ENCODE measurements at places on chromosomes 12 and 14.

GRCh38 chr14:75399321-75399720 is 28.5 kb upstream of the JDP2 start:
- no peak overlapping the region for H3K4me3 ChIP-seq
- DNase-seq: no peak
- H3K27me3 ChIP-seq: peaks cover 2% of the 10 kb centered on the region
- H3K27ac ChIP-seq: no peak overlapping the region
- no peaks in the 10 kb centered on the region for H3K36me3 ChIP-seq
- H3K4me1 ChIP-seq: peaks cover 20% of the 10 kb centered on the region

GRCh38 chr14:64693810-64694165 is 10.4 kb upstream of the PLEKHG3 start:
- H3K36me3 ChIP-seq: no peaks in the 10 kb centered on the region
- H3K27me3 ChIP-seq: peaks cover 66% of the 10 kb centered on the region
- no peak for DNase-seq
- H3K4me1 ChIP-seq: peaks cover 7% of the 10 kb centered on the region
- no peak overlapping the region for H3K4me3 ChIP-seq
- no peak overlapping the region for H3K27ac ChIP-seq

GRCh38 chr14:61475316-61475715 is 153.9 kb downstream of the PRKCH start:
- DNase-seq: no peak
- peaks cover 90% of the 10 kb centered on the region for H3K4me1 ChIP-seq
- peak overlapping the region; percentile 37 for H3K4me3 ChIP-seq

DNA sequence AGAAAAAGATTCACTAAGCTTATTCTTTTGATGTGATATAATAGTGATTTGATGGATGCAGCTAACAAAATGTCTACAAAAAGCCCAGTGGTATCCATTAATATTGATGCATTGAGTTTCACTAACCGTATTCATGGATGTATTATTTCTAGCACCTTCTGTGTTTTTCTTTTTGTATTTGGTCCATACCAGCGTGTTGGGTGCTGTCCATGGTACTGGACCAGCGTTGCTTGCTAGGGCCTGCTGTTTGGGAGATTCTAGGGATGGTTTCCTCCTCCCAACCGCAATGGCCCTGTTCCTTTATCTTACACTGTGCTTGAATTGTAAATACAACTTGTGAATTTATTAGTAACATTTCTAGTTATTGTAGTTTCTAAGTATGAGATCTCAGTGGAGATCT is 31.7 kb downstream of the ANO4 start:
- peak; percentile 28 for DNase-seq
- no peaks in the 10 kb centered on the region for H3K27me3 ChIP-seq
- H3K4me1 ChIP-seq: no peaks in the 10 kb centered on the region
- H3K27ac ChIP-seq: no peak overlapping the region
- no peak overlapping the region for H3K4me3 ChIP-seq

- H3K27me3 ChIP-seq: peaks cover 13% of the 10 kb centered on the region
- H3K4me3 ChIP-seq: no peak overlapping the region
- no peak for DNase-seq
- no peak overlapping the region for H3K27ac ChIP-seq
- no peaks in the 10 kb centered on the region for H3K4me1 ChIP-seq
Observed at GRCh38 chr12:71567537-71567936, 96.1 kb downstream of the ZFC3H1 start.

- H3K27ac ChIP-seq: no peak overlapping the region
- no peaks in the 10 kb centered on the region for H3K36me3 ChIP-seq
- no peak for DNase-seq
- H3K4me1 ChIP-seq: no peaks in the 10 kb centered on the region
Observed at GRCh38 chr12:74328623-74329022, 209.0 kb upstream of the ATXN7L3B start.

- H3K4me3 ChIP-seq: peak within 1 kb of the TSS; percentile 84
- peak; percentile 57 for DNase-seq
- peaks cover 46% of the 10 kb centered on the region for H3K27me3 ChIP-seq
- no peak within 1 kb of the TSS for H3K27ac ChIP-seq
Observed at GRCh38 chr12:110846615-110847566, at the start of gene CCDC63. Gene CCDC63, plus strand, starts transcription at chr12:110846987. Its CDS starts 5,968 bp downstream, at chr12:110852955.

- no peak overlapping the region for H3K27ac ChIP-seq
- H3K4me3 ChIP-seq: no peak overlapping the region
- DNase-seq: no peak
- peaks cover 8% of the 10 kb centered on the region for H3K36me3 ChIP-seq
- H3K4me1 ChIP-seq: no peaks in the 10 kb centered on the region
Observed at GRCh38 chr12:26410689-26411088, 215.3 kb downstream of the SSPN start.

- H3K36me3 ChIP-seq: peaks cover 7% of the 10 kb centered on the region
- peak overlapping the region; percentile 91 for H3K4me3 ChIP-seq
- H3K27ac ChIP-seq: peak overlapping the region; percentile 99
- peaks cover 56% of the 10 kb centered on the region for H3K4me1 ChIP-seq
- no peaks in the 10 kb centered on the region for H3K27me3 ChIP-seq
Observed at GRCh38 chr14:49972131-49972671, 79.3 kb downstream of the ARF6 start.

- H3K36me3 ChIP-seq: peaks cover 71% of the 10 kb centered on the region
- H3K4me1 ChIP-seq: peaks cover 15% of the 10 kb centered on the region
- DNase-seq: no peak
- H3K4me3 ChIP-seq: no peak overlapping the region
Observed at GRCh38 chr12:66345212-66345611, 42.9 kb downstream of the HELB start.

- DNase-seq: no peak
- no peaks in the 10 kb centered on the region for H3K4me1 ChIP-seq
- H3K27ac ChIP-seq: no peak overlapping the region
- H3K36me3 ChIP-seq: no peaks in the 10 kb centered on the region
- no peaks in the 10 kb centered on the region for H3K27me3 ChIP-seq
Observed at GRCh38 chr12:41067941-41068645, 120.0 kb upstream of the PDZRN4 start.

- DNase-seq: no peak
- H3K36me3 ChIP-seq: no peaks in the 10 kb centered on the region
- no peak overlapping the region for H3K4me3 ChIP-seq
- no peaks in the 10 kb centered on the region for H3K27me3 ChIP-seq
- no peaks in the 10 kb centered on the region for H3K4me1 ChIP-seq
- no peak overlapping the region for H3K27ac ChIP-seq
Observed at GRCh38 chr12:105852496-105852895, 286.3 kb downstream of the NUAK1 start.

GRCh38 chr12:51822956-51823355 is 25.6 kb downstream of the FIGNL2 start:
- no peak for DNase-seq
- peaks cover 16% of the 10 kb centered on the region for H3K4me1 ChIP-seq
- H3K27me3 ChIP-seq: peaks cover 4% of the 10 kb centered on the region
- no peaks in the 10 kb centered on the region for H3K36me3 ChIP-seq

GRCh38 chr12:104115587-104115975 is 22.4 kb downstream of the NFYB start:
- H3K36me3 ChIP-seq: peaks cover 18% of the 10 kb centered on the region
- no peaks in the 10 kb centered on the region for H3K27me3 ChIP-seq
- H3K4me1 ChIP-seq: peaks cover 3% of the 10 kb centered on the region
- no peak overlapping the region for H3K4me3 ChIP-seq
- H3K27ac ChIP-seq: peak overlapping the region; percentile 8

DNA sequence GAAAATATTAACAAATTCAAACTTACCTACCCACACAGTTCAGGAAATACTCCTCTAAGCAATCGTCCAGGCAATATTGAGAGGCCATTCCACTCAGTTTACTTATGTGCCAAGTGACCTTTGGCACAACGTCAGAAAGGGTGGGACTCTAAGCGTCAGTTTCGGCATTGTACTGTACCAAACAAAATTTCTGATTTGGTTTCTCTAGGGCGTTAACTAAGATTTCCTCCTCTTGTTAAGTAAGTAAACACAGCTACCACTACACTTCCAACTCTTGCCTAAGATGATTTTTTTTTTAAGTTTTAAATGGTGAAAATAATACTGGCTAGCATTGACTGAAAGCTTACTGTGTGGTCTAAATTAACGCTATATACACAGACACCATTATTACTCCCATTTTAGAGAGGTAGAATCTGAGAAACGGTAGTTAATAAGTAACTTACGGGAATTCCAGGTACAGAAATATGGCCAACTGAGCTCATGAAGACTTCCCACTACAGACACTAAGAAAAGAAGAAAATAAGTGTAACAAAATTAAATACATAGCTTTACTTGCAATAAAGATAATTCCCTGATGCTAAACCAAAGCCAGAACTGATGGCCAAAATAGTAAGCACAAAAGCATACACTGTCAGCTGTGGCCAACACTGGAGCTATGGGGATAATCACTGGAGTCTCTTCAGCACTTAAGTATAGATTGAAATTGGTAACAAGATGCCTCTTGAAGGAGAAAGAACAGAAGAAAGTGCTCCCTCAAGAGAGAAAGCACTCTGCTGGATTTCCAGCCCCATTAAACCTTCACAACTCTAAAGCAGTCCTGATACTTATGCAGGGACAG is 76.1 kb downstream of the EPS8 start:
- peaks cover 7% of the 10 kb centered on the region for H3K4me1 ChIP-seq
- H3K4me3 ChIP-seq: no peak overlapping the region
- DNase-seq: no peak
- H3K27ac ChIP-seq: no peak overlapping the region
- peaks cover 10% of the 10 kb centered on the region for H3K27me3 ChIP-seq
